Activated CD4-positive, alpha-beta T cell treated with anti-CD3 and anti-CD28 coated beads, Interleukin-2, amount 10 ng/mL, durations not matched to agents 7 days and 5 days (primary cell): ENCODE measurements at places on chromosomes 4 and X. TPM values are rescaled to one million over a fixed set of nuclear protein-coding genes. Genes with fewer than 3 reads are reported as not detected.
A peak's percentile ranks its signal among the peaks of the same experiment; 100 is the strongest.

GRCh38 chr4:150493851-150494250, 88.1 kb upstream of the MAB21L2 start:
- H3K4me1 ChIP-seq = no peaks in the 10 kb centered on the region
- H3K4me3 ChIP-seq = no peak overlapping the region
- H3K27me3 ChIP-seq = no peaks in the 10 kb centered on the region

- H3K27ac ChIP-seq = peak within 1 kb of the TSS; percentile 97
- peak within 1 kb of the TSS; percentile 99 for H3K4me3 ChIP-seq
- H3K36me3 ChIP-seq = peaks cover 3% of the 10 kb centered on the region
- H3K27me3 ChIP-seq = no peaks in the 10 kb centered on the region
These were observed at the start of gene ELOVL6 for GRCh38 chr4:110198435-110199416. Gene ELOVL6, minus strand, starts transcription at chr4:110198615. Its CDS starts 280 bp downstream, at chr4:110198335.

GRCh38 chr4:28350485-28350884, 1489.8 kb downstream of the STIM2 start:
- H3K27ac ChIP-seq = no peak overlapping the region
- no peaks in the 10 kb centered on the region for H3K27me3 ChIP-seq
- DNase-seq = no peak
- no peaks in the 10 kb centered on the region for H3K4me1 ChIP-seq
- no peak overlapping the region for H3K4me3 ChIP-seq

DNA sequence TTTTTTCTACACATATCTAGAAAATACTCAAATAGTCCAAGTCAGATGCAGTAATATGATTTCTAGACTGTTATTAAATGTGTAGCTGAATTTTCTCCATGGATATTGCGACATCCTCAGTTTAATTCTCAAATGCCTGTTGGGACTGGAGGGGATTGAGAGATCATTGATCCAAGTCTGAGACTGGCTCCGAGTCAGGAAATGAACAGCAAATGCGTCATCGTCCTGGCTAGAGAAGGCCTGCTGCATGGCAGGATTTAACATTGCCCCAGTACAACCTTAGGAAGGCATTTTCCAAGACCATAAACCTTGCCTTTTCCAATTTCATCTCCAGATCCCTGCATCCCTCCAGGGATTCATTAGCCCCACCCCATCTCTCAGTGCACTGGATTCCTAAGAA, 56.6 kb upstream of the SLC6A14 start:
- DNase-seq = no peak
- no peak overlapping the region for H3K4me3 ChIP-seq
- H3K27me3 ChIP-seq = no peaks in the 10 kb centered on the region
- H3K27ac ChIP-seq = no peak overlapping the region

DNA sequence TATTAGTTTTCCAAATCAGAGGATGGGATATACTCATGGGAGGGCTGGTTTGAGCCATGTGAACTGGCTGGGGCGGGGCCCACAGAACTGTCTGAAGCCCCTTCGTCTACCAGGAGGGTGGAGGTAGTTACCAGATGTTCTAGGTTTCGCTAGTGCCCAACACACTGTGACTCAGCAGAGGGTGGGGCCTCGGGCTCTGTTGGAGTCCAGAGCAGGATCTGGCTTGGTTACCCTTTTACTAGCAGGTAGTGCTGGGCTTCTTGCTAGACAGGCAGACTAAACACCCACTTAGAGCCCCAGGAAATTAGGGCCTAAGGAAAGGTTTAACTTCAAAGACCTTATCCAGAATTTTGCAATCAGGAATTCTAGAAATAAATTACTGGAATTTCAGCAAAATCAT, 56.2 kb upstream of the CHRDL1 start:
- DNase-seq = no peak
- H3K27ac ChIP-seq = no peak overlapping the region
- no peaks in the 10 kb centered on the region for H3K27me3 ChIP-seq
- H3K4me1 ChIP-seq = no peaks in the 10 kb centered on the region
- no peak overlapping the region for H3K4me3 ChIP-seq

The ADH6 gene
- total RNA-seq = not detected
